ENCODE measurements at places on chromosomes 4 and X. TPM values are rescaled to one million over a fixed set of nuclear protein-coding genes. Genes with fewer than 3 reads are reported as not detected.
A peak's percentile ranks its signal among the peaks of the same experiment; 100 is the strongest.

Gene ARSJ
- 51.5 TPM for total RNA-seq

GRCh38 chr4:98659741-98660462 is 1.5 kb upstream of the TSPAN5 start:
- H3K36me3 ChIP-seq, result peaks cover 4% of the 10 kb centered on the region
- H3K27me3 ChIP-seq, result no peaks in the 10 kb centered on the region
- no peak for DNase-seq
- H3K27ac ChIP-seq, result no peak overlapping the region
- H3K4me1 ChIP-seq, result peaks cover 37% of the 10 kb centered on the region
- H3K4me3 ChIP-seq, result no peak overlapping the region

- peak; percentile 39 for DNase-seq
- peaks cover 4% of the 10 kb centered on the region for H3K27me3 ChIP-seq
- H3K4me3 ChIP-seq, result no peak overlapping the region
- H3K4me1 ChIP-seq, result no peaks in the 10 kb centered on the region
Observed at GRCh38 chr4:93791570-93792195, 36.9 kb upstream of the ATOH1 start.

DNA sequence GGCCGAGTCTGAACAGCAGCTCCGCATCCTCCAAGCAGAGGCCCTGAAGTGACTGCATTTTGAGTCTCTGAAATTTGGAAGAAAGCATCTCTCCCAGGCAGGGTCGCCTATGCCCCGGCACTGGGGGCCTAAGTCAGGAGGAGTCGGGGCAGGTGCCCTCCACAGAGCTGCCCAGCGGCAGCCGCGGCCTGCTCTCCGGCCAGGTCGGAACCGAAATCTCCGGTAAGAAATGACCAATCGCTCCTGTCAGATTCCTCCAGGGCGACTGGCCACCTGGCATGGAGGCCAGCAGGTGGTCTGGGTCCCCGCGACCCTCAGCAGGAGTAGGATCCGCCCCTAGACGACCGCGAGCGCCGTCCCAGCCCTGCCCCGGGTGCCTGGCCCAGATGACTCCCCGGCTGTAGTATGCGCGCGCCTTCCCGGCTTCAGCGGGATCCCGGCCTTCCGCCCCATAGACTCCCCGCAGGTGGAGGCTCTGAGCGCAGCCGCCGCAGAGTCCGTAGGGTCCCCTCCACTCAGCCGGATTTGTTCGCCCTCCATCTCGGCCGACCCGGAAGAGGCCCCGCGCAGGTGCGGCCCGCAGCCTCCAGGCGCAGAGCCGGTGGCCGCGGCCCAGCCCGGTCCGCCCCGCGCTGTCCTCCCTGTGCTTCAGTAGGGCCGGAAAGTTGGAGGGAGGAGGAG is 1.5 kb downstream of the NKX1-1 start:
- no peaks in the 10 kb centered on the region for H3K36me3 ChIP-seq
- no peaks in the 10 kb centered on the region for H3K4me1 ChIP-seq
- no peak overlapping the region for H3K4me3 ChIP-seq

GRCh38 chr4:169311643-169312365 is 41.0 kb upstream of the SH3RF1 start:
- H3K4me1 ChIP-seq, result peaks cover 25% of the 10 kb centered on the region
- H3K4me3 ChIP-seq, result no peak overlapping the region
- no peaks in the 10 kb centered on the region for H3K36me3 ChIP-seq
- H3K27me3 ChIP-seq, result no peaks in the 10 kb centered on the region

- H3K27me3 ChIP-seq, result no peaks in the 10 kb centered on the region
- H3K27ac ChIP-seq, result no peak overlapping the region
- no peak overlapping the region for H3K4me3 ChIP-seq
Observed at GRCh38 chr4:84973856-84974255, 7.4 kb upstream of the WDFY3 start.

GRCh38 chr4:13656569-13657405 is 29.3 kb upstream of the BOD1L1 start:
- H3K4me3 ChIP-seq, result no peak overlapping the region
- no peaks in the 10 kb centered on the region for H3K27me3 ChIP-seq
- no peak for DNase-seq
- H3K4me1 ChIP-seq, result no peaks in the 10 kb centered on the region
- H3K36me3 ChIP-seq, result no peaks in the 10 kb centered on the region

All from SJSA1 (cell line).